Activated CD8-positive, alpha-beta memory T cell treated with anti-CD3 and anti-CD28 coated beads for 4 hours (primary cell): ENCODE measurements at places on chromosomes 6 and 20.

GRCh38 chr6:31837369-31838113 is 10.0 kb downstream of the HSPA1B start:
- no peak for DNase-seq

GRCh38 chr6:158244373-158244772 is 67.9 kb upstream of the TULP4 start:
- no peak for DNase-seq

GRCh38 chr20:52209154-52209571 is 17.6 kb upstream of the ZFP64 start:
- DNase-seq, result no peak

DNA sequence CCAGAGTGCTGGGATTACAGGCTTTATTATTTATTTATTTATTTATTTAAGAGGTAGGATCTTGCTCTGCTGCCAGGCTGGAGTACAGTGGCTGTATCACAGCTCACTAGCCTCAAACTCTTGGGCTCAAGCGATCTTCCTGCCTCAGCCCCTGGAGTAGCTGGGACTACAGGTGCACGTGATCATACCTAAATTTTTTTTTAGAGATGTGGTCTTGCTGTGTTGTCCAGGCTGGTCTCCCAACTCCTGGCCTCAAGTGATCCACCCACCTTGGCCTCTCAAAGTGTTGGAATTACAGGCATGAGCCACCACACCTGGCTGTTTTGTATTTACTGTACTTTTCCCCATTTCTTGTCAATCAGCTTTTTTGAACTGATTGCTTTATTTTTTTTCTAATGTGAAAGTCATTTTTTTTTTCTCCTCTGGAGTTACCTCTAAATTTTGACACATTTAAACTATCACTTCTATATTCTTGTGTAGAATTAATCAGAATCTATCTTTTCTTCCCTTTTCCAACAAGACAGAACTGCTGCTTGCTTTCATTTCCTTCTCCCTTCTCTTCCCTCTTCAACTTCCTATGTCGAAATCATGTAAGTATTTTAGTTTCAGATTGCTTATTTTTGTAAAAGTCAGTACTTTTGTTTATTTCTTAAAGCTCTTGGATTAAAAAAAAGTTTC is 12.0 kb downstream of the PANK2 start:
- no peak for DNase-seq

DNA sequence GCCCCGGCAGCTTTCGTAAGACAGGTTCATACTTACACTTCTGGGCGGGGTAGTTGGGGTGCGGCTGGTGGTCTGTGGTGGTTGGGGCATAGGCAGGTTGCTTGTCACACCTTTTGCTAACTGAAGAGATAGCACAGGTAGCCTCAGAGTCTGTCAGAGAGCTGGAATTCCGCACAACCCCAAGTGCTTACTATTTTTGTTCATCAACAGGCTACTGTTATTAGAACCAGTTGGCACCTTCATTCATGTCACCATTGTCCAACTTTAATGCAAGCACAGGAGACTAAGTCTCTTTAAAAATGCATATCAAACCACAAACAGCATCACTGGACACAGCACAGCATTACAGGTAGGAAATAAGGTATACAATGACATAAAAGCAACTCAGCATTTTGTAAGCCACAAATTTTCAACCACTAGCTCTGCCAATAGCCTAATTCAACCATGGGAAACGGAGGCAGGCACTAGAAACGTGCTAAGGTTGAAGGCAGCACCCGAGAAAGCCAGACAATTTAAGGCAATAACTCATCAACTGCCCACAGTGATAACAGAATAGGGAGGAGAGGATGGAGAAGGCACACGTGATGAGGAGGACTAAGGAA is 143.8 kb downstream of the ZMYND8 start:
- no peak for DNase-seq

GRCh38 chr6:45479834-45480751 is 102.4 kb upstream of the SUPT3H start:
- DNase-seq, result no peak

DNA sequence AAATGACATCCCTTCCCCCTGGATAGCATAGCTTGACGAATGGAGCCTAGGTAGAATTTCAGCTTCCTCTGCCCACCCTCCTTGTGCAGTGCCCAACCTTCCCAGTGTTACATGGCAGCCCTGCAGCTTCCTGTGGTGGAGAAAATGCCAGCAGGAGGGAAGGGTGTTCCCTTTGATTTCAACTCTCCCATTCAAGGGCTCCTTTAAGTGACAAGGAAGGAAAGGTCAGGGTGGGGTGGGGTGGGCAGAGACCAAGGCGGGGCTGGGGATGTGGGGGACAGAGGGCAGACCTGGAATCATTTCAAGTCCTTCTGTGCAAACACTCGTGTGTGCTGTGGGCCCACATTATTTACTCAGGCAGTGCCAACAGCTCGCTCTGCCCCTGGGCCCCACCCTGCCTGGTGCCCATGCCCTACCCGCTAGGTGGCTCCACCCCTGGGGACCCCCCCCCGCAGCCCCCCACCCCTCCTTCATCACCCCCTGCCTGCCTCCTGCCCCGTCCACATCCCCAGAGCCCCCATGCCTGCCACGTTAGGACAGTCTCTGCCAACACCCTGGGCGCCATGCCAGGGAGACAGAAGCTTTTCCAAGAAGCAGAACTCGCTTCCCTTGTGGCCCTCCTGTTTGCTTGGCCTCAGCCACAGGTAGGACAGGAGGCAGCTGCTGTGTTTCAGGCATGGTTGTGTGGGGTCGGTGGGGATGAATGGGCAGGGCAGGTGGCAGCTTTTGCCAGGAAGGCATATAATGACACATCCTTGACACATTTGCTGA is 9.4 kb downstream of the SPDEF start:
- no peak for DNase-seq

GRCh38 chr20:32792316-32792715 is 27.4 kb upstream of the MAPRE1 start:
- DNase-seq, result no peak

- no peak for DNase-seq
Measured at GRCh38 chr20:10848810-10849370, 175.1 kb upstream of the JAG1 start.

- DNase-seq, result peak; percentile 42
Measured at GRCh38 chr6:108560463-108561308, at the start of gene FOXO3. FOXO3 (plus strand) TSS chr6:108560917; CDS start chr6:108561209, 292 bp downstream.

DNA sequence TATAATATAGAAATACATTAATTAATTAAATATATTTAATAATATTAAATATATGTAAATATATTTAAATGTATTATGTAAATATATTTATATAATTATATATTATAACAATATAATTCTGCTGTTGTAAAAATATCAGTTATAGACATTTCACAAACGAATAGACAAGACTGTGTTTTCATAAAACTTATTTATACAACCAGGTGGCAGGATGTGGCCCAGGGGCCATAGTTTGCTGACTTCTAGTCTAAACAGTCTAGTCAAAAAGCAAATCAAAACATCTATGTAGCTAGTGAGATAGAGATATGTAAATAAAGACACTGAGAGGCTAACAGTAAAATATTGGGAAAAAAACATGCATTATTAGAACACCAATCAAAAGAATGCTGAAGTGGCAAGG is 136.4 kb downstream of the TBXT start:
- no peak for DNase-seq

GRCh38 chr6:167690931-167691330 is 135.8 kb upstream of the AFDN start:
- DNase-seq, result no peak

- no peak for DNase-seq
Measured at GRCh38 chr20:54172856-54173652, 732 bp downstream of the CYP24A1 start.

DNA sequence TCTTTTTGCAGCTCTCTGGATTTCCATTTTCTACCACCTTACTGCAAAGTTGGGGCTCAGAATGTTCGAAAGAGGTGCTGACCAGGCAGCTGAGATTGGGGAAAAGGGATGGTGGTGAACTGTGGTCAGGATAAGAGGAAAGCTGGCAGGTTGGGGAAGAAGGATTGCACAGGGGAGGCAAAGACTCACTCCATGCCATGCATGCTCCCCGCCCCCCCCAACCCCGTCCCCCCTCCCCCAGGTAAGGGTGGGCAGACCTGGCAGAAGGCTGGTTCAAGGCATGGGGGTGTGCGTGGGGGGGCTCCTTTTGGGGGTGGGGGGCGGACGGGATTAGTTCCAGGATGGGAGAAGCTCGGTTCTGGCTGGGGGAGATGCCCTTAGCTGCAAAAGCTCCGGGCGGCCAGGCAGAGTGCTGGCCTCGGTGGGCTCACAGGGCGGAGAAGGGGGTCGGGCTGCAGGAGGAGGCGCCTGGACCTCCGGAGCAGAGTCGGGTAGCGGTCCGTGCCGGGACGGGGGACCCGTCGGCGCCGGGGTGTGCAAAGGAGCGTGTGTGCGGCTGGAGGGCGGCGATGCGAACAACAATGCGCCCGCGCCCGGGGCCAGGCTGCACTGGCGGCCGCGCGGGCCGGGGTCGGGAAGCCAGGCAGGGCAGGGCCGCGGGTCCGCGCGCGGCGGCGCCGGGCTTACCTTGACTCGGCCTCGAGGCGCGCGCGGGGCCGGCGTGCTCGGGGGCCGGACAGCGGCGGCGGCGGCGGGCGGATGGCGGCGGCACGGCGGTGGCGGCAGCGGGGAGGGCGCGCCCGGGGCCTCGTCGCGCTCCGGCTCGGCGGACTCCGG is 880 bp downstream of the ADNP start:
- no peak for DNase-seq

- no peak for DNase-seq
Measured at GRCh38 chr6:11868392-11868791, 89.8 kb upstream of the ADTRP start.

GRCh38 chr6:48388044-48388443 is 277.0 kb upstream of the PTCHD4 start:
- DNase-seq, result no peak

- no peak for DNase-seq
Measured at GRCh38 chr6:84156306-84156705, 71.1 kb downstream of the CEP162 start.

GRCh38 chr20:35174458-35175216 is 2.8 kb downstream of the PROCR start:
- no peak for DNase-seq

DNA sequence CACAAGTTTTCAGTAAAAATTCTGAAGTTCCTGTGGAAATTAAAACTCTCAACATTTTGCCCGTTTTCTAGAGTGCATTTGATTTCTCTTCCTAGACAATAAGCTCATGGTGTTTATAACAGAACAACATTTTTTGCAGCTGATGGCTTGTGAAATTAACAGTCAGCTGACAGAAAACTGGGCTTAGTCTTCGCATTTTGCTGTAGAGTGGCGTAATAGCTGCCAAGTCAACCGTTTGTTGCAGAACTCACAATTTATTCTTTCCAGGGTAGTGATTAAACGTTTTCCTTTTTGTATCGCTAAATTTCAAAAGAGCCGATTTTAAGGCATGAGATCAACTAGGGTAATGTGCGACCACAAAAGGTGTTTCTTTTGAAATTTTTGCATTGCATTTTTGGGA is 1.4 kb downstream of the SPO11 start:
- DNase-seq, result no peak

GRCh38 chr6:137427656-137428290 is 66.4 kb downstream of the OLIG3 start:
- no peak for DNase-seq

DNA sequence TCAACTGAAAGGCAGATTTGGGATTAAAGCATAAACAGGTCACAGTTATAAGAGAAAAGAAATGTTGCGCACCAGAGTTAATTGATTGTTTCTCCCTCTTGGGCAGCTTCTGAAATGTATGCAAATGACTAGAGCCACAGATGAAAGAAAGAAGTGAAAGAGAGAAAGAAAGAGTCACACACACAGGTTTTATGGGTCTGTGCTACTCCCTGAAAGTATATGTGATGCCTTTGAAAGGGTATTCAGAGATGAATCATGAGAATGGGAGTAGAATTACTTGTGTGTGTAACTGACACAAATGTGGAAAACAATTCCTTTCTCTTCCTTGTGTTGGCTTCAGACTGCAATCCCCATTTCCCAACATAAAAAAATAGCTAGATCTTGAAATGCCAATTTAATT is 196.9 kb downstream of the FOXA2 start:
- no peak for DNase-seq

DNA sequence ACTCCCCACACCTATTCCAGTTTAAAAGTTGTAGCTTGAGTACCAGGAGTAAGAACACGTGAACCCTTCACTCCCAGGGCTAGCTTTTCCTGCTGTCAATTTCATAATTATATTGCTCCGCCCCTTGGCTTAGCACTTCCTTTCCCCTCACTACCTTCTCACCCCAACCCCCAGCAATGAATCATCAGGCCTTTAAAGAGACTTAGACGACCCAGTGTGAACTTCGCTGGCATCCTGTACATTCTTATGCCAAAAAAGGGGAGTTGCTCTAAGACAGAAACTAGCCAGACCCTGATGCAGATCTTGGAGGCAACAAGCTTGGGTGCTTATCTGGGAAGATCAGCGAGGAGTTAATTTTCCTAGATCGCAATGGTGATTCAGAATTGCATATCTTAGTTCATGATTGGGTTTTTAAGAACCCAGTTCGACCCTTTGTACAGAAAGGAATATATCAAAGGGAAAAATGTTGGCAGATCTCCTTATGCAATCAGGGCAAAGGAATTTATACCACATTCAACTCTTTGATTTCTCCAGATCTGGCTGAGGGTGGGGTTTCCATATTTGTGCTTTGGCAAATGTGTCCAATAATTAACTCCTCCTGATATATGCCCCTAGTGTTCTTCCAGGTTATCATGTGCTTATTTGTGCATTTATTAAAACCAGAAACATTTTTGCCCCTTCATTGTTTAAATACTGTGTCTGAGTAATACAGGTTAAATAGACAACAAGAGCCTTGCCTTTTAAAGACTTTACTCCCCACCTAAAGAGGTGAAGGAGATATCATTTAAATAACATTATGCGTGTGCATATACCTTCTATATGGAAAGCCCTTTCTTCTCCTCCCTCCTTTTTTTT is 8.1 kb upstream of the ATXN1 start:
- DNase-seq, result peak; percentile 47

DNA sequence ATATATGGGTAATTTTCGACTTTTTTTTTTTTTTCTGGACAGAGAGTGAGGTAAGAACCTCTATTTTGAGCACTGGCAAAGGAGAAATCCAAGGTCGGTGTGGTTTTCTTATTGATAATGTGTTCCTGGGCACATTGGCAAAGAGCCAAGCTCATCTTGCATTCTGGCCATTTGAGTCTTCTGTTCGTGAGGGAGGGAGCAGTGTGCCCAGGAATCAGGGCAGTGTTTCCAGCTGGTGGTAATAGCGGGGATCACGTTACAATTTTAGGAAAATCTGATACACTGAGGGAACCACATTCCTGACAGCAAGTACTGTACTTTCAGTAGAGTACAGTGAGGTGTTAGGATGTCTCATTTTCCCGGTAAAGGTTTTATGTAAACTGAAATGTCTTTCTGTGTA is 442.3 kb upstream of the MAP3K7 start:
- no peak for DNase-seq
